ENCODE measurements at places on chromosomes 11 and 22.

GRCh38 chr11:62181097-62181496 lies 8.9 kb upstream of the SCGB1D1 start:
- no peak for DNase-seq

DNA sequence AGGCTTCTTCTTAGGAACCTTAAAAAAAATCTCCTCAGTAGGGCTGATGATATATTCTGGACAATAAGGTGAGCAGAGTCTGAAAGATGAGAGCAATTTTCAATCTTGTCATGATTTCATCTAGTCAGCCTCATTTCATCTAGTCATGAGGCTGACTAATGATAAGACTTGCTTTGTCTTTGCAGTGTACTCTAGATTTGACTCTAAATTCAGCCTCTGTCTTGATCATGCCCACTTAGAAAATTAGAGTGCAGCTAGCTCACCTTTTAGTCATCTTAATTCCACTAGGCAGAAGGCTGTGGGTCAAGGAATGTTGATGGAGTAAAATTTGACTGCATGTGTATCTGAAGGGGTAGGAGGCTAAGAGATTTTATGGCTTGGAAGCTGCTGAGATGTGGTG lies 5.5 kb downstream of the EHF start:
- DNase-seq = no peak

DNA sequence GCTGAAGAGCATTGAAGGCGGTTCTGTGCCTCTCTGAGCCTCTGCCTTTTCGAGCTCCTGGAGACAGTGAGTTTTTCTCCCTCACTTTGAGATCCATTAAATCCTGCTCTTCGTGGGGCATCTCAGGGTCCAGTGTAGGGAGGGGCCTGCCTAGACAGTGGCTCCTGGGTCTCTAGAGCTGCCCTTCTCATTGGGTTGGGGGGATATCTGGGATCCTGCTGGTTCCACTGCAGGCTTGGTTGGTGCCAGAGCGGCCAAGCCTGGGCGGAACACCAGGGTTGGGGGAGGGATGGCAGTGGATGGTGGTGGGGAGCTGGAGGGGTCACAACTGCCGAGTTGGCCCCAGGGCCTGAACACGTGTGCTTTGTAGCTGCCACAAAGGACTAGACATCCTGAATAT lies 52.2 kb upstream of the CARS1 start:
- no peak for DNase-seq

DNA sequence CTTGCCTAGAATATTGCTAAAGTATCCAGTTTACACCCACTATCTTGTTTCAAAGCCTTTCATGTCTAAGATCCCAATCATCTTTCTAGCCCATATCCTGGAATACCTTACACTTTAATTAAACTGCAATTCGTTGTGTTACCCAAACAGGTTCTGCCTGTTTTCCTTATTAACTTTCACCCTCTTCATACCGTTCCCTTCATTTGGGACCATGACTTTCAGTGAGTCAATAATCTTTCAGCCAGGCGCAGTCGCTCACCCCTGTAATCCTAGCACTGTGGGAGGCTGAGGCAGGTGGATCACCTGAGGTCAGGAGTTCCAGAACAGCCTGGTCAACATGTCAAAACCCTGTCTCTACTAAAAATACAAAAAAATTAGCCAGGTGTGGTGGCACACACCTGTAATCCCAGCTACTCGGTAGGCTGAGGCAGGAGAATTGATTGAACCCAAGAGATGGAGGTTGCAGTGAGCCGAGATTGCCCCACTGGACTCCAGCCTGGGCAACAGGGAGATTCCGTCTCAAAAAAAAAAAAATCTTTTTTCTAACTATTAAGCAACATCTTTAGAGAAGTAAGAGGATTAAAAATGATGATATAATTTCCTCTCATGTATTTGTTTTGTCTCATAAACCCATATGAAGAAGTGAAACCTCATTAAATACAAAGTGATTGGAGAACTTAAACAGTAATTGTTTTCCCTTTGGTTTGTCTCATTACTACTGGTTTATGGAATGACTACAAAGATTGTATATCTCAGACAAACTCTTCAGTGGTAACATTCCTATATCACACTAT lies 20.7 kb downstream of the DMC1 start:
- no peak for DNase-seq

GRCh38 chr11:75616281-75616680 lies 52.6 kb downstream of the MAP6 start:
- no peak for DNase-seq

DNA sequence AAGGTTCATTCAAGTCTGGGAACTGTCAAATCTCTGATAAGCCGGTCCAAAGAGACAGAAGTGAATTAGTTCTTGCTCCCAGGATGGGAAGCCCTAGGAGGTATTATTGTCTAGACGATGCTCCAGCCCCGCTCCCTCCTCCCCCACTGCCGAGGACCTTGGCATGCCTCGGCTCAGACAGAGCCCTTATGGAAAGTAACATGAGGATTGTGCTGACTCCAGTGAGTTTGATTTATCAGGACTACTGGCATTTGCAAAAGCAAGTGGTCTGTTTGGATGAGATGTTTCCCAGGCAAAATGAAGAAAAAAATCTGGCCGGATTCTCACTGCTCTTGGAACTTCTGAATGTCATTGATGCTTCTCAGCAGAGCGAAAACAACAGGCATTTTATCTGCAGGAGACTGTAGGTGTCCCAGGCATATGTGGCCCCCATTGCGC lies 341.0 kb downstream of the ETS1 start:
- peak; percentile 87 for DNase-seq

- no peak for DNase-seq
Measured at GRCh38 chr22:45907996-45908395, 69.0 kb downstream of the WNT7B start.

- peak; percentile 17 for DNase-seq
Measured at GRCh38 chr11:48093795-48094642, 113.7 kb downstream of the PTPRJ start.

DNA sequence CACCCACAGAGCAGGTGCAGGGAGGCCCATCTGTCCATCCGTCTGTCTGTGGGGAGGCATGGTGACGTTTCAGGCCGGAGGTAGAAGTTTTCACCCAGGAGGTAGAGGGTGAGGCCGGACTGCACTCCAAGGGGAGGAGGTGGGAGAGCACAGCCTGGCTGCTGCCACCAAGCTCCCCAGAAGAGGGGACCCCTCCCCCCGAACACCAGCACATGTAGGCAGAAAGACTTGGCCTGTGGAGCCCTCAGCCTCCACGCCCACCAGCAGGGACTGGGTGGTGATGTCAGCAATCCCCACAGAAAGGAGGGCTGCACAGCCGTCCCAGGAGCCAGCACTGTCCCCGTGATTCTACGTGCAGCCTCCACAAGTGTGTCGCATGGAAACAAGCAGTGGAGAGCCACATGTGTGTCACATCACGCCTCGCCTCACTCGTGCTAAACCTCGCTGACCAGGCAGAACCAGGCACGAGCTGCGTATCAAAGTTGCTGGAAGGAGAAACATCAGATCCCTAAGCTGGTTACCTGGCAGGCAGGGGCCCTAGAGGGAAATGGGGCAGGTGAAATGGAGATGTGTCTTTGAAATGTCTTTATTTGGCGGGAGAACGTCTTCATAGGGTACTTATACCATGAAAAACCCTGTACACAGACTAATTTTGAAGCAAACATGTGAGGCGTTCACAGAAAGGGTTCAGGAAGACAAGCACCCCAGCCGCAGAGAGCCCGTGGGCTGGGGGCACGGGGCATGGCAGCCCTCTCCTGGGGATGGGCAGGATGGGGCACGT lies 49.1 kb downstream of the CDKN1C start:
- DNase-seq = no peak

DNA sequence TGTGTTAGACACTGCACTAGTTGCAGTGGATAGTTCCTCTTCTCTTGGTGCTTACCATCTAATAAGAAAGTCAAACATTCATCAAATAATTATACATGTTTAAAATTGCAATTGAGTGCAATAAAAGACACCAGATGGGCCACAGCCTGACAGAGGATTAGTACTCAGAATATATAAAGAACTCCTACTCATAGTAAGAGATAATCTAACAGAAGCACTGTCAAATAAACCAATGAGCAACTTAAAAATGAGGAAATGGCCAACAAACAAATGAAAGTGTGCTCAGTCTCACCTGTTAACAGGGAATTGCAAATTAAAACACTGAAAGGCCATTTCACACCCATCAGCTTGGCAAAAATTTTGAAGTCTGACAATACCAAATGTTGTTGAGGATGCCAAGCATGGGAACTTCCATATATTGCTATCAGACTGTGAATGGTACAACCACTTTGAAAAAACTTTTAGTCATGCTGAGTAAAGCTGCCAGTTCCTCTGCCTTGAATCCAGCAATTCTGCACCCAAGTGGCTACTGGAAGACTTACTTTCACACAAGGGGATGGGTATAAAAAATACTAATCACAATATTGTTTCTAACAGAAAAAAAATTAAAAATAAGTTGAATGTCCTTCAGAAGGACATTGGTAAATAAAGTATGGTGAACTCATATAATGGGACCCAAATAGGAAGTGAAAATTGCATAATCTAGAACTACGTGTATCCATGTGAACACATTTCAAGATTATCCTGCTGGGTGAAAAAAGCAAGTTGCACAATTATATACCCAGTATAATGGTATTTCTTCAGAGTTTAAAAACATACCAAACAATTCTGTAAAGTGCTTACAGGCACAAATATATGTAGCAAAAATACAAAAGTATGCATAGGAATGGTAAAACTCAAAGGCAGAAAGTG lies 41.4 kb upstream of the CREB3L1 start:
- peak; percentile 27 for DNase-seq

DNA sequence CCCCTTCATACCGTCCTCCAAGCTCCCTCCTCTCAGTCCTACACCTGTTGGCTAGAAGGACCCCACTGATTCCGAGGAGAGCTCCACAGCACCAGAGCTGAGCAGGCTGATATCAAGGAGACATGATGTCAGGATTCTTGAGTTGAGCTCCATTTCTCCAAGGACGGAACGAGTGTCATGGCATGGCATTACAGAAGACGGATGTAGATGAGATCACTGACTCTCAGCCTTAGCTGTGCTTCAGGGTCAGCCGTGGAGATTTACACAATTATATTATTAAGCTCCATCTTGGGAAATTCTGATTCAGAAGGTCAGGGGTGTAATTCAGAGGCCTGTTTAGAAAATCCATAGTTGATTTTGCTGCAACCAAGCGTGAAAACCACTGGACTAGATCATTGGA lies 428.9 kb upstream of the B3GAT1 start:
- no peak for DNase-seq

DNA sequence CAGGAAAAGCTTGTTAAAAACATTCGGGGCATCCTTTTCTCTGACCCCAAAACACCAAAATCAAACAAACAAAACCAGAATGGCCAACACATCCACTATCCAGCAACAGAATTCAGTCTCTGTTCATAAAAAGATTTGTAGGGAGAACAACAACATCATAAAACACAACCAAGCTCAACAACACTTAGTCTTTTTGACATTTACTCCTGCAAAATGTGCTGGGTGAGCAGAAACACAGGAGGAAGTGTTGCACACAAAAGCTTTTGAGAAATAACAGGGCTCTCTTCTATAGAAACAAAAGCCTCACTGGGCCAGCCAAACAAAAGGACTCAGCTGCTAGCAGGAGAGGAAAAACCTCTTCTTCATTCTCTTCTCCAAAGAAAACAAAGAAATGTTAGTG lies 736.0 kb upstream of the CCDC90B start:
- no peak for DNase-seq

DNA sequence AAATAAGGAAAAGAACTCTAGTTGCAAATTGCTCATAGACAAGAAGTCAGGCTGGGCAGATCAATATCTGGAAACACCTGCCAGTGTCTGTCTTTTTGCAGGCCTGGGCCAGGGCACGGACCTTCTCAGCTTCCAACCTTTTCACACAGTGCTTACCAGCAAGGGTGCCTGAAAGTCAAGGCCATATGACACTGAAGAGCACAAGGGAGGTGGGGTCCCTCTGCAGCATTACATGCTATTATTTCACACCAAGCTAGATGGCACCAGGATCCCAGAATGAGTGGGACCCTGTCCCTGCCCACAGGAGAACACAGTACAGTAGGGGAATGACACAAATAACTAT lies 5.9 kb upstream of the PEX26 start:
- no peak for DNase-seq

GRCh38 chr22:49188591-49188990 lies 639.1 kb downstream of the BRD1 start:
- no peak for DNase-seq

DNA sequence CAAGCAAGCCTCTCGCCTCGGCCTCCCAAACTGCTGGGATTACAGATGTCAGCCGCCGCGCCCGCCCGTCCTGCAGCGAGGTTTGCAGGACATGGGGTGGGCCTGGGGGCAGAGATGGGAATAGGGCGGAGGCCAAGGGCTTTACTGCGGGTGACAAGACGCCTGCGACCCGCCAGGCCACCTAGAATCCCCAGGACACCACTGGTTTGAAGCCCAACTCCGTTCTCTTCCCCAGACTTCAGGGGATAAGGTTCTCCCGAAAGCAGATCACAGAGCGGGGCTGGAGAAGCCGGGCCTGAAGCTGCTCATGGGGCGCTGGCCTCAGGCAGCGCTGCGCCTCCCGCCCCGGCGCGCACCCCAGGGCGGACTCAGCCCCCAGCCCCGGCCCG lies 354 bp downstream of the POLR2L start:
- DNase-seq = no peak

GRCh38 chr22:20946080-20946986 lies 20.7 kb upstream of the AIFM3 start:
- DNase-seq = peak; percentile 24

DNA sequence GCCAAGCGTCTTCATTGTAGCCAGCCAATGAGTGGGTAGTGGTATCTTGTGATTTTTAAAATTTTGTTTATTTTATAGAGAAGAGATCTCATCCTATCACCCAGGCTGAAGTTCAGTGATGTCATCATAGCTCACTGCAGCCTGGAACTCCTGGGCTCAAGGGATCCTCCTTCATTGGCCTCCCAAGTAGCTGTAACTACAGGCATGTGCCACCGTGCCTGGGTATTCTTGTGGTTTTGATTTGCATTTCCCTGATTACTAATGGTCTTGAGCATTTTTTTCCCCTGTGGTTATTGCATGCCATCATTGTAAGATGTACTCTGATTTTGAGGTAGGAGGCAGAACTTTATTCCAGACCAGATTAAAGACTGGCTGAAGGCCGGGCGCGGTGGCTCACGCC lies 2.4 kb upstream of the DENND6B start:
- DNase-seq = peak; percentile 52

DNA sequence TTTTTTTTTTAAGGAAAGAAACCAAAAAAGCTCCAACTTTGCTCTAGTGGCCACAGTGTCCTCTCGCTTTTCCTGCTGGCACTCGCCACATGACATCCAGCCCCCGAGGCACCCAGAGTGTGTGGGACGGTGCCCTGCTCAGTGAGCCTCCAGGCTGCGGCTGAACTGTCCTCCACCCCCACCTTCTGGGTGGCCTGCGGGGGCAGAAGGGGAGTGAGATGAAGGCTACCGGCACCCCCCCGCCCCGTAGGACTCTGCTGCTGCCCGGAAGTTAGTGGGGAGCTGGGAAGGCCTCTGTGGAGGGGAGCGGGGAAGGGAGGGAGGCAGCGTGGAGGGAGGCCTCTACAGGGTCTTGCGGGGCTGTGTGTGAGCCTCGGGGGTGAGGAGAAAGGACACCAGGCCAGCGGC lies 264.4 kb downstream of the CTTN start:
- DNase-seq = no peak

- DNase-seq = no peak
Measured at GRCh38 chr11:47276923-47277322, 7.0 kb downstream of the MADD start.

- DNase-seq = no peak
Measured at GRCh38 chr22:41842996-41843970, 10.4 kb downstream of the SREBF2 start.

Data from AG10803 (cell line).